ENCODE measurements at places on chromosomes 2 and 18.

DNA sequence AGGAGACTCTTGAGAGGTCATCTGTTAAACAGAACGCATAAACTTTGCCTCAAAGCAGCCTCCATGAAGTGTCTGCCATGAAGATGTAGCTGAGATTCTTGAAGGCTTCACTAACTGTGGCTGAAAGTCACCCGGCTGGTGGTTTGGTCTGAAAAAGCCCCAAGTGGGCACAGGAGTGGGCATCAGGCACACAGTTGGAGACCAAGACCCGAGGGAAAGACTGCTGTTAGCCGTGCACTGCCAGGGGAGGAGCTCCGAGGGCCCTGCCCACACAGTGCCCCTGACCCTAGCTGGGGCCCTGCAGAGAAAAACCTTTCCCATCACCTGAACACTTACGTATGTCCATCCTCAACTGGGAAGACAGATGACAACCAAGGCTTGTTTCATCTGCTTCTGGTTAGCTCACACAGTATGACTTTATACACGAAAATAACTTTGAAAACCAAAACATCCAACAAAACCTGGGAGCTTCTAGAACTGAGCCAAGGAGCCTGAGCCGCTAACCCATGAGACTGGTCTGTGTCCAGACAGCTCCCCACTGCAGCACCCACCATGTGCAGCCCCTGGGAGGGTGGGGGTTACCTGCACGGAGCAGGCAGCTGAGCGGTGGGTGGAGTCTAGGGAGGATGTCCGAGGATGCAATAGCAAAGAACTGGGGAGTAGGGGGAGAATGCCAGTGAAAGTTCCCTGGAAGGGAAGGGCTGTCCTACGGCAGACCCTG, 15.4 kb downstream of the HJURP start:
- DNase-seq, result no peak

DNA sequence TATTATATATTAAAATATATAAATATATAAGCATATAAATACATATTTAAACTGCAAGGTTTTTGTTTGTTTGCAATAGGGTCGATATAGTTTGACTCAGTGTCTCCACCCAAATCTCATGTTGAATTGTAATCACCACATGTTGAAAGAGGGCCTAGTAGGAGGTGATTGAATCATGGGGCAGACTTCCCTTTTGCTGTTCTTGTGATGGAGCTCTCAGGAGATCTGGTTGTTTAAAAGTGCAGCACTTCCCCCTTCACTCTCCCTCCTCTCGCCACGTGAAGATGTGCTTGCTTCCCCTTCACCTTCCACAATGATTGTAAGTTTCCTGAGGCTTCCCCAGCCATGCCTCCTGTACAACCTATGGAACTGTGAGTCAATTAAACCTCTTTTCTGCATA, 2137.3 kb upstream of the CELF4 start:
- no peak for DNase-seq

DNA sequence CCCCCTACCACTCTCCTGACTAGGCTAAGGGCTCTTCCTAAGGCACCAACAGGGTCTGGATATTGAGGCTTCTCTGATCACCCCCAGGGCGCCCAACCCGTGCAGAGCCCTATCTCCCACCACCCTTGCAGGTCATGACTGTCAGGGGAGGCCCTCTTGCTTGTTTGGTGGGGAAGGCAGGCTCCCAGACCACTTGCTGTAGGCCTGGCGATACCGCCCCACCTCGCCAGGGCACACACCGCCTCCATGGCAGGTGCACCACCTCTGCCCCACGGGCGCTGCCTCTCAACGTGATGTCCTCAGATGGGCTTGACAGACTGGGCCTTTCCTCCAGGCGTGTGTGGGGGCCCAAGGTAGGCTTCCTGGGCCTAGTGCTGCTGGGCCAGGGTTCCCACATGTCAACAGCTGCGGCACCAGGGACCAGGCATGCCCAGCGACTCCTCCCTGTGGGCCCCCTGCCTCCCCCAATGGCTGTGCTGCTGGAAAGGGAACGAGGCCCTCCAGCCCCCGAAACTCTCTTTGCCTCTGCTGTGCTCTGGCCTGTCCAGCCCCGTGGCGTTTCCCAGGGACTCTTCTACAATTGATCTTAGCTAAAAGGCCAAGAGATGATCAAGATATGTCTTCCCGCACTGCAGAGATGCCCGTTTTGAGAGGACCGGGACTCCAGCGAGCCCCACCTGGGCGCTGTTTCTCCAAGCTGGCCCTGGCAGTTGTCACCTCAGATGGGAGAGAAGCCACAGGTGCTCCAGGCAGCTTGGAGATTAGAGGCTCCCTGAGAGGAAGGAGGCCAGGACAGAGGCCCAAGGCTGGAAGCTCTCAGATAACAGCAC, 7.5 kb downstream of the NPPC start:
- no peak for DNase-seq

DNA sequence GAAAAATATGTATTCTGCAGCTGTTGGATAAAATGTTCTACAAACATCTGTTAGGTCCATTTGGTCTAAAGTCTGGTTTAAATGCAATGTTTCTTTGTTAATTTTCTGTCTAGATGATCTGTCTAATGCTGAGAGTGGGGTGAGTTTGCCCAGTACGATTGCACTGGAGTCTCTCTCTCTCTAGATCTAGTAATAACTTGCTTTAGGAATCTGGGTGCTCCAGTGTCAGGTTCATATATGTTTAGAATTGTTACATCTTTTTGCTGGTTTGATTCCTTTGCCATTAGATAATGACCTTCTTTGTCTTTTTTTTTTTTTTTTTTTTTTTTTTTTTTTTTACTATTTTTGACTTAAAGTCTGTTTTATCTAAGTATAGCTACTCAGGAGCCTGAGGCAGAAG, 10.4 kb downstream of the GCC2 start:
- no peak for DNase-seq

DNA sequence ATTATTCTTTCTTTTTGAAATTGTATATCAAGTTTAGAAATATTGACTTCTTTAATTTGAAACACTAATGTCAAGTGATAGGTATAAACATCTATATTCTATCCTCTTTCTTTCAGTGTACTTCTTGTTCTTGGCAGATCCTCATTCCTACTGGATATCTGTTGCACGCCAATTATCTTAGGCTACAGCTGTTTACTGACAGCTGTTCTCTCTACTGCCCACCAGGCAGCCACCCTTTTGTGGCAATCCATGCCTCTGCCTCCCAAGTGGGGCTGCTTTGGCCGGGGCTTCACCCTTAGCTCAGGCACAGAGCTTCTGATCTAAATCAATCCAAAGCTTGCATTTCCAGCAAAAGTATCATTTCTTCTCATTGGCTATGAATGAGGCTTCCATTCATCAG, 50.6 kb upstream of the ITSN2 start:
- DNase-seq, result no peak

GRCh38 chr2:61263830-61264229, 101.8 kb downstream of the C2orf74 start:
- DNase-seq, result no peak

- no peak for DNase-seq
These were observed 60.7 kb upstream of the AQP4 start for GRCh38 chr18:26926066-26926675.

DNA sequence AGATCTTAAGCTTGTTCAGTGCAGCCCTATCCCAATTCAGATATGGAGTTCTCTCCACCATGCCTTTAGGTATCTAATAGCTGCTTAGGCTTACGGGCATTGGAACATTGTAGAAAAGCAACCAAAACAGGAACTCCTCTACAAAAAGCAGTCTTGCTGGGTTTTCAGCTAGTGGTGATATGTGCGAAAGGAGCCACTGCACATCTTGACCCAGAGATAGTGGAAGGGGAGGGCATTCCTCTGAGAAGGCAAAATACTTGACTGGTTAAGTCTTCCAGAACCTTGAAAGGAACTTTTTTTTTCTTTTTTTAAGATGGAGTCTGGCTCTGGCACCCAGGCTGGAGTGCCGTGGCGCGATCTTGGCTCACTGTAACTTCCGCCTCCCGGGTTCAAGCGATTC, 2.6 kb upstream of the TNFAIP6 start:
- DNase-seq, result no peak

- DNase-seq, result no peak
These were observed 49.4 kb downstream of the BCL11A start for GRCh38 chr2:60504049-60504448.

- DNase-seq, result no peak
These were observed 11.6 kb downstream of the ZEB2 start for GRCh38 chr2:144508172-144508851.

- DNase-seq, result no peak
These were observed 76.4 kb upstream of the CDKL4 start for GRCh38 chr2:39320162-39320561.

DNA sequence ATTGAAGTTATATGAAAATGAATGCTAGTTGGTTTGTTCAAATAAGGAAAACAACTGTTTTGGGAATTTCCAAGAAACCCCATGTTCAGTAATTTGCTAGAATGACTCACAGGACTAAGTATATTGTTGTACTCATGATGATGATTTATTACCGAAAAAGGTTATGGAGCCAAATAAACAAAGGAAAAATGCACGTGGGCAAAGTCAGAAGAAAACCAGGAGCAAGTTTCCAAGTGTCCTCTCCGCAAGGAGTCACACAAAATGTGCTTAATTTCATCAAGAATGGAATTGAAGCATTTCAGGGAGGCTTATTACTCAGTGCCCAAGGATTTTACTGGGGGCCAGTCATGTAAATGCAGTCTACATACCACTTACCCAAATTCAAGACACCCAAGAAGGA, 1652.4 kb upstream of the TMEFF2 start:
- DNase-seq, result no peak

GRCh38 chr2:43420389-43420801, 175.4 kb downstream of the THADA start:
- no peak for DNase-seq

DNA sequence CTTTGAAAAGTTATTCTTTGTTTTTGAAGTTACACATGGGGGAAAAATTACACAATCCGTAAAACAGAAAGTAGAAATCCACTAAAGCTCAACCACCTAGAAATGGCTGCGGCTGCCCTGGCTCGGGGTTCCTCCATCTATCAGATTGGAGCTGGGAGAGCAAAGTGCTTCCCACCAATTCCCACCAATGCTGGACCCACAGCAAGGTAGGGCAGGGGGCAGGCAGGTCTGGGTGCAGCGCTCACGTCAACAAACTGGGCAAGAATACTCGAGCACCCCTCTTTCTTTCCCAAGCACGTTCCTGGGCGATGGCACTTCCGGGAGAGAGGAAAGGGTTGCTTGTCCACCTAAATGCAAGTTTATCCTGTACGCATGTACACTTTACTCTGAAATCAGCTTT, 217.6 kb downstream of the NDUFA10 start:
- no peak for DNase-seq

DNA sequence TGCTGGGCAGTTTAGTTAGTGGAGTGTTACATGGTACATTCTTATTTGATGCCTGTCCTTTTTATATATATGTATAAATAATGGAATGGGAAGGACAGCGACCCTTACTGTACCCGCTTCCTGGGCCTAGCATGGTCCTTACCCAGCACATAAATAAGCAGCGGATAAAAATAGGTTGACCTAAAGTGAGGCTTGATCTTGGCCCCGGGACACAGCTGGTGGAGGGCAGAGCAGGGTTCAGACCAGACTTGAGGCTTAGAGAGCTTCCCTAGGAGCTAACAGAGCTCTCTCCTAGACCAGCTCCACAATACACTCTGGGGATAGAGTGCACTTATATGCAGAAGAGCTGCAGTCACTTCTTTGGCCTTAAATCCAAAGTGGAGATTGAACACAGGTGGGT, 46.9 kb upstream of the RPL31 start:
- no peak for DNase-seq

DNA sequence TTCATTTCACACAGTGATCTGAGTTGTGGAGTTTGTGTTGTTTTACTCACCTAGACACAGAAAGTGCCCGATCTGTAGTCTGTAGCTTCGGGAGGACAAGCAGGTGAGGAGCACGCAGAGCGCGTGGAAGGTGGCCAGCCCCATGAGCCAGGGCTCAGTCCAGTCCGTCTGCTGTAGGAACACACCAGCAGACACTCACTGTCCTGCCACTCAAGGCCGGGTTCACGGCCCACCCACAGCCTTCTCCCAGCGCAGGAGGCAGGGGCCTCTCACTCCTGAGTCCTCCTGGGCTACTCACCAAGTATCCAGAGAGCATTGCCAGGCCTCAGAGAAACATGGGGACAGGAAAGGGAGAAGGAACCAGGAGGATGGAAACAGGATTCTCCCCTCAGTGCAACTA, 1.7 kb downstream of the TMEM18 start:
- DNase-seq, result no peak

DNA sequence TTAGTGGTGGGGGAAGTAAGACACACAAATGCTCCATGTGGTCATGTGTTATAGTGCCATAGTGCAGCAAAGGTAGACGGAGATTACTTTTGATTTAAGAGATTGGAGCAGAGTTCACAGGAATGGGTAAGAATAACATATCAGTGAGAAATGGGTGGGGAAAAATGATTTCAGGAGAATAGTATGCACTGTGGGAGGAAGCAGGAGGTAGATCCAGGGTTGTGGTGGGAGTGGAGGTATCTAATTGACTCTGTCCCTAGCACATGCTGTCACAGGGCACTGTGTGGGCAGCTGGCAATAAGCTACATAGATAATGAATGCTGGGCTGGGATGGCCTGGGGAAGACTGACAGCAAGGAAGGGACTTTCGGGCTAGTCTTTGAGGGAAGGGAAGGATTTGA, 65.3 kb downstream of the STAT1 start:
- no peak for DNase-seq

DNA sequence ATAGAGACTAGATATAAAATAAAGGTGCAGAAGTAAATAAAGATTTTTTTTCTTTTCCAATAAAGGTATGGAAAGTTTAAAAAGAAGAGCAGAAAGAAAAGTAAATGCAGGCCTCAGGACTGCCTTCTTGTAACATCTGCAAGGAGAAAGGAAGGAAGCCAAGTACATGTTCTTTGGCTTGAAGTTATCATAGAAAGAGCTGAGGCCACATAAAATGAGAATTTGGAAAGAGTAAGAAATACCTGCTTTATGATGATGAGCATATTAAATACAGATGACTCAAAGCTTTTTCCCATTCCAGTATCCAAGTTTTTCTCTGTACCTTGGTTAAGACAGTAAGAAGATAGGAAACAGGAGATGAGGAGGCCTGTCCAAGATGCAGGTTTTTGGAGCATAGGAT, 25.3 kb upstream of the UBE2E3 start:
- DNase-seq, result no peak

DNA sequence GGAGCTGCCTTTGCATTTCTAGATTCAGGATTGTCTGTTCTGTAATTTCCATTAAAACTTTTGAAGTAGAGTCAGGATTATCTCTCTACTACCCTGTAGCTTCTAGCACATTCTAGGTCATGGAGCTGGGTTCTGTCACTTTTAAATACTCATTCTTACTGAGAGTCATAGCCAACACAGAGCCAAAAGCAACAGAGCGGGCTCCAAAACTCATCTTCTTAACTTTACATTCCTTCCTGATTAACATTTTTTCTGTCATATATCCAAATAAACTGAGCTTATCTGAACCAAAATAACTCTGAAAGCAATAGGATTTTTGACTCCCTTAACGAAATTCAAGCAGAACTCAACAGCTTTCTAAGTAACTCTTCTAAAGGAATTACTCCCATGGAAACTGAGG, 12.9 kb downstream of the PREPL start:
- DNase-seq, result no peak

DNA sequence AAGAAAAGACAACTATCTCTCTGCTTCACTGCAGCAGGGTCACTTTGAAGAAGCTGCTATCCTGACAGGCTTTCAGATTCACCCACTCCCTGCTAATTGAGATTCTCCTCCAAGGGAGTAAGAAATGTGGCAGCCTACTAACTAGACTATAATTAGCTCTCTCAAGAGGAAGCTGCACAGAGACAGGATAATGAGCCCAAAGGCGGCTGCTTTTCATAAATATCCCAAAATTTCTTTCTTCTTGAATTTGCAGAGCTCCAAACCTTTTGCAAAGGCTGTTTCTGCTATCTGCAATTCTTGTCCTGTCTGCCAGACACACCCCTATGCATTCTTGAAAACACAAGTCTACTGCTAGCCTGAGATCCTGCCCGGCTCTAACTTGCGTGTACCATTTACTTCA, 54.0 kb upstream of the RNU4ATAC start:
- DNase-seq, result no peak

Measured in neural crest cell (in vitro differentiated cells).